Pons (tissue), 1 donor: ENCODE measurements at places on chromosomes 12 and 14.

GRCh38 chr12:9134981-9135628 lies 19.4 kb upstream of the A2M start:
- DNase-seq: no peak

- DNase-seq: no peak
These were observed 43.3 kb downstream of the GPATCH2L start for GRCh38 chr14:76195003-76195402.

GRCh38 chr12:63151623-63152320 lies 771 bp upstream of the AVPR1A start:
- peak; percentile 43 for DNase-seq

GRCh38 chr14:46048127-46048526 lies 603.5 kb downstream of the RPL10L start:
- no peak for DNase-seq

GRCh38 chr12:65911321-65911720 lies 87.0 kb downstream of the HMGA2 start:
- DNase-seq: no peak
